ENCODE measurements at places on chromosomes 3 and 15. TPM values are rescaled to one million over a fixed set of nuclear protein-coding genes. Genes with fewer than 3 reads are reported as not detected.

DNA sequence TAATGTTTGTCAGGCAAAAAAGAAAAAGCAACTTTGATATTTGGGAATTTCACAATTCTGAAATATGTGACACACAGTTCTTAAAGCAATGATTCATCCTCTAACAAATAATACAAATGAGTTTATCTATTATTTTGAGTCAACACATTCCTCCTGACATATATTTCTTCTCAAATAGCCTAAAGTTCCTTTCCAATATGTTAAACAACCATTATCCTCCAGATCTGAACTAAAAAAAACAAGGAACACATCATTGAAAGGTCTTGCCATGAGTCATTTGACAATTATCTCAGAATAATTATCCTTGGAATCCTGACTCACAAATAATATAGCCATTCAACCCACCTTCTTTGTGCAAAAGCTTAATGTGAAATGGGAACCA lies 208.7 kb upstream of the CDIN1 start:
- peak; percentile 77 for DNase-seq

GRCh38 chr3:102712896-102713295 lies 278.1 kb downstream of the ZPLD1 start:
- no peak for DNase-seq

The TTLL13 gene
- not detected for total RNA-seq

DNA sequence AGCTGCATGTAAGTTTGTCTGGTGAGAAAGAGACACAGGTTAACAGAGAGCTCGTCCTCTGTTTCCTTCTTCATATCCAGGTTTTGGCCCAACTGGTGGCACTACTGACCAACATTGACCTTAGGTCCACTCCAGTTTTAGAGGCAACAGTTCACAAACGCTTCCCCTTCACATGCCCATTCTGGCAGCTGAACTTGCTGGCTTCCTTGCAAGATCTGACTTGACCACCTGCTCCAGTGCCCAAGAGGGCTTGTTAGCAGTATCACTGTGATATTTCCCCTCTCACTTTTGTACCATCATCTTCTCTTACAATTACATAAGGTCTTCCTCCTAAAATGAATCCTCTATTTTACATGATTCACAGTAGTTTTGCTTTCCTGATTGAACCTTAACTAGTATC lies 71.3 kb downstream of the CNTN6 start:
- no peak for DNase-seq

The GPR15 gene
- not detected for total RNA-seq

DNA sequence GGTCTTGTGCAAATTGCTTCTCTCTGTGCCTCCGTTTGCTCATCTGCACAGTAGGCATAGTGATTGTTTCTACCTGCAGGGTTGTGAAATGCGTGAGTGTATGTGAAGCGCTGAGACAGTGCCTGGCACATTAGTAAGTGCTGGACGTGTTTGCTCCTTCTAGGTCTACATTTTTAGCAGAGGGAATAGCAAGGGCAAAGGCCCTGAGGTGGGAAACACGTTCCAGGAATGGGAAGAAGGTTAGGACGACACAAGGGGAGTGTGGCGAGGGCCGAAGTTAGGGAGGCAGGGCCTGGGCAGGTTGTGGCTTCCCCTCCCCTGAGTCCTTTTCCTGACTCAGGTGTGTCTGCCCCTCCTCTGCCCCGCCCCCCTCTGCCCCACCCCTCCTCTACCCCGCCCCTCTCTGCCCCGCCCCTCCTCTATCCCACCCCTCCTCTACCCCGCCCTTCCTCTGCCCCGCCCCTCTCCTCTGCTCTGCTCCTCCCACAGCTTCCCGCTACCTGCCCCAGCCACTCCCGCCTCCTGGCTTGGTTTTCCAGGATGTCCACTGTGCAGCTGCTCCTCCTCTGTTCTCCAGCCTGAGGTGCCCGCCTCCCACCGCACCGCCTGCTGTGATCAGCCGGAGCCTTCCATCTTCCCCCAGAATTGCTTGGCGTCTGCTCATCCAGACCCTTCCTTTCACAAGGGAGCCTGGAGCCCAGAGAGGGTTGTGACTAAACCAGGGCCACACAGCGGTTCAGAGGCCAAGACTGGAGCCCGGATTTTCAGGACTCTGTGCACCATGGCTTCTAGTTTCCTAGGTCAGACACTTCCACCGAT lies 31.1 kb upstream of the SMAD6 start:
- DNase-seq: no peak

The GCNT3 gene
- total RNA-seq: not detected

The CFAP91 gene
- not detected for total RNA-seq

- peak; percentile 88 for DNase-seq
These were observed 100.8 kb downstream of the STAC start for GRCh38 chr3:36480911-36481648.

DNA sequence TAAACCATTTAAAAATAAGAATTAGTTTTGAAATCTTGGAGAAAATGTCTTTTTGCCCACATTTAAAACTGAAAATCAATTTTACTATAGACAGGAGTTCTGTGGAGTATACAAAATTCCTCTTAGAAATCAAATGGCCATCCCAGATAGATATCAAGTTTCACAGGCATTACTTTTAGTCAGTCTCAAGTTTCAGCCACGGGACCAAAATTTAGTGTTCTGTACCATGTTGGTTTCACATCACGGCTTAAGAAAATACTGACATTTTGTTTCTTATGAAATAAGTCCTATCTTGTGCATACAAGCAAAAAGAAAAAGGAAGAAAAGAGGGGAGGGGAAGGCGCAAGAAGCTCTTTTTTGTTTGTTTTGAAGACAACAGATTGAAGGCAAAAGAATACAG lies 45.7 kb downstream of the EIF2AK4 start:
- no peak for DNase-seq

GRCh38 chr3:25820366-25820765 lies 30.5 kb downstream of the OXSM start:
- peak; percentile 97 for DNase-seq

GRCh38 chr3:15387171-15387581 lies 40.2 kb downstream of the METTL6 start:
- DNase-seq: peak; percentile 38

The EFHB gene
- total RNA-seq: 2.9 TPM

DNA sequence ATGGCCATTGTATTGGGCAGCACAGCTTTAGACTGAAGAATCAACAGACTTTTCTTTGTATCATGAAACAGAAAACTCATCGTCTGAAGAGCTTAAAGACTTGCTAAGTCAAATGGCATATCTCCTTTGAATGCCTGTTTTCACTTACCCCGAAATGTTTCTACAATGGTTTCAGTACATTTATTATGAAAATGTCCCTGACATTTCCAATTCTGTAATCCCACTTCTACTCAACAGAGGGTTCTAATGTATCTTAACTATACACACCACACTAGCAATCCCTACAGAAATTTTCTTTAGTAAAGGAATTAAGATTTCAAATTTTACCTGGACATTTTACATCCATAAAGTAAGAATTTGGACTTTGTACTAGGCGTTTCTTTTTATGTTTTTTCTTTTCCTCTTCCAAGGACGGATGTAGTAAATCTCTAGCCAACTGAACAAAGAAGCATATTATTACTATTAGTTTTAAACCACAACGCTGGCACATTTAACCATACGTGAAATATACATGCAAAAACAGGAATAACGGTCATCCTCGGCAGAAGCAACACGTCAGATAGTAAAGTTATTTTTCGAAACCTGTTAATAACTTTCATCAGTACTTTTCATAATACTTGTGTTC lies 1.1 kb downstream of the RPS27L start:
- peak; percentile 44 for DNase-seq

GRCh38 chr3:58743296-58743695 lies 76.7 kb upstream of the FAM3D start:
- DNase-seq: no peak

The STAB1 gene
- not detected for total RNA-seq

The SLC51A gene
- total RNA-seq: not detected

- DNase-seq: no peak
These were observed 7.2 kb upstream of the FBLN2 start for GRCh38 chr3:13541691-13542090.

The TRANK1 gene
- 10.3 TPM for total RNA-seq

The RNF111 gene
- 17.8 TPM for total RNA-seq

The EFCAB12 gene
- not detected for total RNA-seq

The GOLGA8H gene
- total RNA-seq: not detected

DNA sequence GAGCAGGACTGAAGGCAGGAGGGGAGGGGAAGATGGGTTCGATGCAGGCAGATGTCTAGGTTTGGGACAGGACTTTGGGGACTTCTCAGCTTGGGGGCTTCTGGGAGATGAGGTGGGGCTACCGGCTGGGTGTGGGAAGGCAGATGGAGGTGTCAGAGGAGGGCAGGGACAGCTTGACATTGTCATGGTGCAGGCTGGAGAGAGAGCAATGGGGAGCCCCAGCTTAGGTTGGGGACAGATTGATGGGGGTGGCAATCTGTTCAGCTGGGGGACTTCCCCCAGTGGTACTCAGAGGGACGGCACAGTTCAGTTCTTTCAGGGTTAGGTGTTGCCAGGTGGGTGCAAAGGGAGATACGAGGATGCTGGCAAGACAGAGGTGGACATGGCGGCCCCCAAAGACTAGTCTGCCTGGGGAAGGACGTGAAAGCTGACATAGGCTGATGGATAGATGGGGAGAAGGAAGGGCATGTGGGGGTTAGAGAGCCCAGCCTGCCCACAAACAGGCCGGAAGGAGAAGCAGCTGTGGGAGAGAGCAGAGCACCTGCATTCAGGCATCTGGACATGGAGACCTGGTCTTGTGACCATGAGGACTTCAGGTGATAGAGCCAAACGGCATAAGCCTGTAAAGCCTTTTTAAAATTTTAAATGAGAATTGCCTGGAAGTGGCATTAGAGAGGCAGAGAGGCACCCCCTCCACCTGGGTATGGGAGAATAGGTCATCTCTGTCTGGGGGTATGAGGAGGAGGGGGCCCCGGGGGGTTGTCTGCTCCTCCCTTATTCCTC lies 21.1 kb downstream of the ACAA1 start:
- no peak for DNase-seq

DNA sequence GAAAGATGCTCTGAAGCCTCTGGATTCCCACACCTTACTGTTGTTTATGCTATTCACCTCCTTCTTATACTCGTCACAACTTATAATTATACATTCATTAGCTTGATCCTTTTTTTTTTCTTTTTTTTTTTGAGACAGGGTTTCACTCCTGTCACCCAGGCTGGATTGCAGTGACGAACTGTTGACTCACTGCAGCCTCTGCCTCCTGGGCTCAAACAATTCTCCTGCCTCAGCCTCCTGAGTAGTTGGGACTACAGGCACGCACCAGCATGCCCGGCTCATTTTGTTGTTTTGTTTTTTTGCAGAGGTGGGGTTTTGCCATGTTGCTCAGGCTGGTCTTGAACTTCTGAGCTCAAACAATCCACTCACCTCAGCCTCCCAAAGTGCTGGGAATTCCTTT lies 143.6 kb downstream of the PLCL2 start:
- DNase-seq: no peak

Data from GM23248 (cell line).